ENCODE measurements at places on chromosomes 2 and 18.

GRCh38 chr18:9731380-9731779 is 23.3 kb downstream of the RAB31 start:
- DNase-seq, result no peak

- no peak for DNase-seq
Observed at GRCh38 chr2:223052548-223053483, 826 bp downstream of the KCNE4 start.

DNA sequence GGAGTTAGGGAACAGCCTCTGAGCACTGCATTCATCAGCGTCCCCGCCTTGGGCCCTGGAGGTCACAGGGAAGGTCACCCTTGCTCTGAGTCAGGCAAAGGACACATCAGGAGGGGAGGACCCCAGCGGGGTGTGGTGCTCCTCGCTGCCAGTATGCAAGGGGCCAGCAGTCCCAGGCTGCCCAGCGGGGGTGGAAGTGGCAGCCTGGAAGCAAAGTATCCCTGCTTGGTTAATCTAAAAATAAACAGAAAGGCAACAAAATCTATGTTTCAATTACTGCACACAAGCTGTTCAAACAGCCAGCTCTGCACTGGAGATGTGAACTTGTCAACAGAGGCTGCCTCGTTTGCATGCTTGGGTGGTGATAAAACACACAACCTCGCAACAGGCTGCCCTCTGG is 164.1 kb downstream of the KLHL29 start:
- DNase-seq, result no peak

GRCh38 chr2:4930704-4931103 is 761.5 kb upstream of the SOX11 start:
- peak; percentile 74 for DNase-seq

DNA sequence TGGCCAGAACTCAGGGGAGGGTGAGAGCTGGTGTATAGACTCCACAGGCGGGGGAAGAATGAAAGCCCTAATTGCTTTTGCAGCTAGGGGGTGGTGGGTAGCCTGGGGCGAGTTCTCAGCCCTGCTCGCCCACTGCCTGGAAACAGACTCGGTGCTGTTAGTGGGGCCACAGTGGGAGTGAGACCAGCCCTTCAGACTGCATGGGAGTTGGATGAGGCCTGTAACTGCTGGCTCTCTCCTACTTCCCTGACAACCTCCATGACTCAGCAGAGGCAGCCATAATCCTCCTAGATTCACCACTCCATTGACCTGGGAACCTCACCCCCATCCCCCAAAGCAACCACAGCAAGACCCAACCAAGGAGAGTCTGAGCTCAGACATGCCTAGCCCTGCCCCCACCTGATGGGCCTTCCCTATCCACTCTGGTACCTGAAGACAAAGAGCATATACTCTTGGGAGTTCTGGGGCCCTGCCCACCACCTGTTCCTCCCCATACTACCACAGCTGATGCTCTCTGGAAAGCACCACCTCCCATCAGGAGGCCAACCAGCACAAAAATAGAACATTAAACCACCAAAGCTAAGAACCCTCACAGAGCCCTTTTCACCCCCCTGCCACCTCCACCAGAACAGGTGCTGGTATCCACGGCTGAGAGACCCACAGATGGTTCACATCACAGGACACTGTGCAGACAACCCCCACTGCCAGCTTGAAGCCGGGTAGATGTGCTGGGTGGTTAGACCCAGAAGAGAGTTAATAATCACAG is 226.3 kb downstream of the EIPR1 start:
- DNase-seq, result peak; percentile 83
